ENCODE measurements at places on chromosomes 6 and 20.
A peak's percentile ranks its signal among the peaks of the same experiment; 100 is the strongest.

DNA sequence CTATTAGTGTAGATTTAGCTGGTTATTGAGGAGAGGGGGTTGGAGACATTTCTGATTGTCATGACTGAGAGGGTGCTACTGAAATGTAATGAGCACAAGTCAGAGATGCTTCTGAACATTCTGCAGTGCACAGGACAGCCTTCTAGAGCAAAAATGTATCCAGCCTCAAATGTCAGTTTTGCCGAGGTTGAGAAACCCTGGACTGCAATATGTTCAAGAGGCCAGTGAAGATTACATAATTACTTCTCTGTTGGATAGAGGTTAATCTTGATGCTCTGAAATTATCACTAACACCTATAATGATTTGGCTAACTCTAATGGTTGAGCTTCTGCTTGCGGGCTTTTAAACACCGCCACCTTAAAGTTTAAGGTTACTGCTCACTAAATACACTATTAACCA is 3.4 kb upstream of the DUSP22 start:
- DNase-seq, result no peak

GRCh38 chr20:50663095-50663821 is 28.1 kb downstream of the RIPOR3 start:
- DNase-seq, result no peak

- no peak for DNase-seq
These were observed 39.6 kb upstream of the NOX3 start for GRCh38 chr6:155495011-155495768.

- DNase-seq, result no peak
These were observed 140.2 kb upstream of the RPS6KA2 start for GRCh38 chr6:166767230-166767629.

DNA sequence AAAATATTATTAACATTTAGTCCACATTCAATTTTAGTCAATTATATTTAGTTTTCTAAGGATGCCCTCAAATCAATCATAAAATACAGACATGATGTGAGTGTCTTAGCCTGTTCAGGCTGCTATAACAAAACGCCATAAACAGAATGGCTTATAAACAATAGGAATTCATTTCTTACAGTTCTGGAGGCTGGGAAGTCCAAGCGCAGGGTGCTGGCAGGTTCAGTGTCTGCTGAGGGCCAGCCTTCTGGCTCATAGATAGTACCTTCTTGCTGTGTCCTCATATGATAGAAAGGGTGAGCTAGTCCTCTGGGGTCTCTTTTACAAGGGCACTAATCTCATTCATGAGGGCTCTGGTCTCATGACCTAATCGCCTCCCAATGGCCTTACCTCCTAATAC is 10.0 kb upstream of the CDC5L start:
- DNase-seq, result no peak

DNA sequence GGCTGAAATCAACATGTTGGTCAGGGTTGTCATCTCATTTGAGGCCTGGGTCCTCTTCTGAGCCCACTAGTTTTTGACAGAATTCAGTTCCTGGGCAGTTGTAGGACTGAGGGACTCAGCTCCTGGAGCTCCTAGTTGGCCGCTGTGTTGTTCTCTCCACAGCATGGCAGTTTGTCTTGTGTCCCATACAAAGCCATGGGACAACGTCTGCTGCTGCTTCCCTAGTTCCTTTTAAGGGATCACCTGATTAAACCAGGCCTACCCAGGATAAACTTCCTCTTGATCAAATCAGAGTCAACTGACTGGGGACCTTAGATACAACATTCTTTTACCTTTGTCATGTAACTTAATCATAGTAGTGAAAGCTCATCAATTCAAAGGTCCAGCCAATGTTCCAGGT is 141.0 kb downstream of the BCAS1 start:
- DNase-seq, result no peak

GRCh38 chr6:125194941-125195340 is 41.4 kb downstream of the TPD52L1 start:
- no peak for DNase-seq

DNA sequence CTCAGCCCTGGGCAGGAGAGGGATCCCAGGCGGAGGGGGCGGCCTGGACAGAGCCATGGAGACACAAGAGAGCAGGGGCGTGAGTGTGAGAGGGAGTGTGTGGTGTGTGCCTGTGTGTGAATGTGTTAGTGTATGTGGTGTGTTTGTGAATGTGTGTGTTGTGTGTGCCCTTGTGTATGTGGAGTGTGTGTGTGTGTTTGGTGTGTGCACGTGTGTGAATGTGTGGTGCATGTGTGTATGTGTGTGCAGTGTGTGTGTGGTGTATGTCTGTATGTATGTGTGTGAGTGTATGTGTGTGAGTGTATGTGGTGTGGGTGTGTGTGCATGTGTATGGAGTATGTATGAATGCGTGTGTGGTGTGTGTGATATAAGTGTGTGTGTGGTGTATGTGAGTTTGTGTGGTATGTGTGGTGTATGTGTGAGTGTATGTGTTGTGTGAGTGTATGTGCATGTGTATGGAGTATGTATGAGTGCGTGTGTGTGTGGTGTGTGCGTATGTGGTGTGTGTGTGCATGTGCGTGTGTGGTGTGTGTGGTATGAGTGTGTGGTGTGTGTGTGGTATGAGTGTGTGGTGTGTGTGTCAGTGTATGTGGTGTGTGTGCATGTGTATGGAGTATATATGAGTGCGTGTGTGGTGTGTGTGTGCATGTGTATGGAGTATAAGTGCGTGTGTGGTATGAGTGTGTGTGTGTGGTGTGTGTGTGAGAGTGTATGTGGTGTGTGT is 175.2 kb upstream of the AFDN start:
- DNase-seq, result no peak

- DNase-seq, result no peak
These were observed 98.6 kb downstream of the HIVEP1 start for GRCh38 chr6:12110523-12111362.

DNA sequence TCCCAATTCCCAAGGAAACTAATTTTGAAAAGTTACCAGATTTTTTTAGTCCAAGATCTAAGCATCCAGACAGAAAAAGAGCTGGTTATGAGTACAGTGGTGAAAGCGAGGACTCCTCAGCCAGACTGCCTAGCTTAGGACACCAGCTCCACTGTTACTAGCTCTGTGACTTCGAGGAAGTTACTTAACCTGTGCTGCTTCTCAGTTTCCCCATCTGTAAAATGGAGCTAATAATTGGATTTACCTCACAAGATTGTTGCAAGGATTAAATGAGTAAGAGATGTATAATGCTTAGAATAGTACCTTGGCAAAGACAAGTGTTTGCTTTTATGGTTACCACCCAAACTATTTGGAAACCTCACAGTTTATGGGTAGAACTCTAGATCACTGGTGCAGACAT is 1.1 kb downstream of the NT5DC1 start:
- DNase-seq, result no peak

GRCh38 chr6:25524542-25524941 is 127.5 kb upstream of the SCGN start:
- no peak for DNase-seq

- DNase-seq, result no peak
These were observed 497 bp downstream of the BMP7 start for GRCh38 chr20:57265997-57266290.

DNA sequence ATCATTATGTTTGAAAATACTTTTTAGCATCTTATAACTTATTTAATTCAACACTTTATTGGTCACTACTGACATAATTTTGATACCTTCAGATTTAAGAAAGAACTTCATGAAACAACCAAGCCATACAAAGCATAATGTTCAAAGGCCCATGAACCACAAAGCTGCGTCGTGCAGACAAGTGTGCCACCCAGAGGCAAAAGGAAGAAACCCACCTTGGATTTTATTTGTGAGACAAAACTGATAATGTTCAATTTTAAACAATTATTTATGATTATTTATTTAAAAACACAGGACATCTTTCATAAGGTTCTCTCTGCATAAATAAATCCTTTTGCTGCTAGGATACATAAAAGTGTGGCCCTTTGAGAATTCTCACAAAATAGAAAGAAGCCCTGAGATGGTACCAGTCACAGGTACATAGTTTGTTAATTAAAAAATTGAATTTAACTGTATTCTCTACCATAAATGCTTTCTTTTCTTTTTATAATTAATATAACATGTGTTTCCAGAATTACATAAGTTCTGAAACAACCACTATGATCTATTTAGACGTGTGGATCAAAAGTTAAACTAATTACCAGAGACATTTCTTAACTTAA is 143.7 kb downstream of the RALGAPA2 start:
- no peak for DNase-seq

GRCh38 chr6:11983306-11983705 is 28.8 kb upstream of the HIVEP1 start:
- DNase-seq, result no peak

DNA sequence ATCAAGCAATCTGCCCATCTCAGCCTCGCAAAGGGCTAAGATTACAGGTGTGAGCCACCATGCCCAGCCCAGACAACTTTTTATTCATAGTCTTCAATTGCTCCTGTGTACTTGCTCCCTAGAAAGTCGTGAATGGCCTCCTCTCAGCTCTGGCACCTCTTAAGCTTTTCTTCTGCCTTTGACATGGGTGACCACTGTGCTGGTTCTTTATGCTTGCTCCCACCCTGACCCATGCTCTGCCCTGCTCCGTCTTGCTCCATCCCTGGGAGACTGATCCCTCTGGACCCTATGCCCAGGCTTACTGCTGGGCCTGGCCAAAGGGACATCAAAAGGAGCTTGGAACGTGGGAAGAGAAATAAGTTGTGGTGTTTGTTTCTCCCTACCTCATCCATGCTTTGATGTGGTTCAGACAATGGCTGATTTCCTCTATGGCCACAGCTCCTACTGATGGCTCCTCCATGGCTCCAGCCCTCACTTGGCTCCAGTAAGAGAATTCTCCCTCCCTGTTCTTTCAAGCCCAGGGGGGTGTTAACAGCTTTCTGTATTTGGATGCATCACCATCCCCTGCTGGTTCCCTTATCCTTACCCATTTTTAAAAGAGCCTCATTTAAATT is 7.7 kb upstream of the TREM2 start:
- no peak for DNase-seq

GRCh38 chr6:144653885-144654505 is 368.9 kb downstream of the UTRN start:
- DNase-seq, result no peak

GRCh38 chr6:1910621-1911407 is 301.1 kb downstream of the FOXC1 start:
- no peak for DNase-seq

GRCh38 chr6:135221042-135221441 is 39.9 kb downstream of the MYB start:
- no peak for DNase-seq

- no peak for DNase-seq
These were observed 25.7 kb downstream of the HEBP2 start for GRCh38 chr6:138429761-138430160.

DNA sequence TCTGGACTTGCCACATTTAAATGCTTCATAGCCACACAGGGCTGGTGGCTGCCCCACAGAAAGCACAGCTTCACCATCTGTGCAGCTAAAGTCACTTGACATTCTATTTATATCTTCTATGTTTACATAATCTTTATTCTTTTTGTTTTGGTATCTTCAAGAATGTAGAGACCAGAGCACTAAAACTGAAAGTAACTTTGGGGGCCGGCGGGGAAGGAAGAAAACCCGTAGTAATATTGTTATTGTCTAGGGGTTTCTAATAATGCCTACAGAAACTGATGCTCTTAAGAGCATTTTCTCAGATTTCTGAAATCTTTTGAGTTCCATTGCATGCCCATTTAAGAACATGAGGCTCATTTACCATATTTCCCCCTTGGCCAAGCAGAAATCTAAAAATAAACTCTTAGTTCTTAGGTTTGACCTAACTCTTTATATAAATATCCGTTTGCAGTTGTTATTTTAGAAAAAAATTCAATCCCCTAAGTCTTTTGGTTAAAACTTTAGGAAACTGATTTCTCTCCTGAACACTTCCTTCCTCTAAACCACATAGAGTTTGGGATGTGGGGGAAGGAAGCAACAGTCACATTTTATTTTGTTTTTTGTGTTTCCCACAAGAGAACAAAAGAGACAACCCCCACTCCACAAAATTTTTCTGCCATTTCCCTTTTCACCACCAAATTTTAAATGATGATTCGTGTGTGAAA is 207.6 kb downstream of the OGFRL1 start:
- no peak for DNase-seq

GRCh38 chr6:90401933-90402830 is 105.5 kb upstream of the BACH2 start:
- no peak for DNase-seq

GRCh38 chr6:90079560-90080490 is 185.6 kb downstream of the GJA10 start:
- no peak for DNase-seq

DNA sequence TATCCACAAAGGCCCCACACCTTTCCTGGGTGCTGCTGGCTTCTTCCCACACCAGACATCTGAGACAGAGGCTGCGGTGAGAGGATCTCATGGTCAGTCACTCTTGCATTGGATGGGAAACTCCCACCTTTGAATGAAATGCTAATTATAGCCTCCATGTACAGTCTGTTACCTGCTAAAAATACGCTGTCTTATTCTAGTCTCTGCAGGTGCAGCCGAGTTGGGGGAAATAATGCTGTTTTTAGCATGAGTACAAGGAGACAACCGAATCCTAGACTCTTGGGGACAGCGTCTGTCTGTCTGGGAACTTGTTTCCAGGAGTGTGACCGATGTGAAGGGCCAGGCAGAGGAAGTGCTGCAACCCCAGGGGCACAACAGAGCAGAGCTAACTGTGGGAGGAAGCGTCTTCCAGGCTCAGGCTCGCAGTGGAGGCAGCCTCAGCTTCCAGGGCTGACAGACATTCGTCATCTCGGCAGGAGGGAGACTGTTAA is 286.2 kb downstream of the PREX1 start:
- DNase-seq, result no peak

- peak; percentile 7 for DNase-seq
These were observed 72.3 kb downstream of the OR2B2 start for GRCh38 chr6:27839626-27840475.

GRCh38 chr20:19094959-19095541 is 117.4 kb upstream of the SLC24A3 start:
- DNase-seq, result no peak

- DNase-seq, result no peak
These were observed 13.4 kb upstream of the IP6K3 start for GRCh38 chr6:33759887-33760629.

- no peak for DNase-seq
These were observed 173.3 kb downstream of the CD83 start for GRCh38 chr6:14290772-14291330.

- no peak for DNase-seq
These were observed 245.1 kb upstream of the AFDN start for GRCh38 chr6:167581637-167582036.

DNA sequence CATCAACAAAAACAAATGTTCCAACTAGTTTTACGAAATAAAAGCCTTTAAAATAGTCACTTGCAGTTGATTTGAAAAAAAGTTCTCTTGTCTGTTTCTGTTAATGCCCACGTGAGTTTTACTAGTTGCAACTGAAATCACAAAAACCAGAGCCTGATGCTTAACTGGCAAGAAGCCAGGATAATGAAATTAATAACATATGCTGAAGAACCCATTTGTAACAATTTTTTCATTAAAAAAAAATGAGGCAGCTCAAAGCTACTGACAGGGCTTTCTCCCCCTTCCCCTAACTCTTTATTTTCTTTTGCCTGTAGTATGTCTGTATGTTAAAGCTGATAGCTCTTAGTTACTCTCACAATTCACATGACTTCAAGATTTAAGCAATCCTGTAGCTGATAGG is 132.7 kb upstream of the EYA4 start:
- no peak for DNase-seq

- peak; percentile 22 for DNase-seq
These were observed at the start of gene CD109 for GRCh38 chr6:73695619-73696421. CD109 (plus strand) TSS chr6:73696203; CDS start chr6:73696216, 13 bp downstream.
